ENCODE measurements at places on chromosomes 12 and 14.

DNA sequence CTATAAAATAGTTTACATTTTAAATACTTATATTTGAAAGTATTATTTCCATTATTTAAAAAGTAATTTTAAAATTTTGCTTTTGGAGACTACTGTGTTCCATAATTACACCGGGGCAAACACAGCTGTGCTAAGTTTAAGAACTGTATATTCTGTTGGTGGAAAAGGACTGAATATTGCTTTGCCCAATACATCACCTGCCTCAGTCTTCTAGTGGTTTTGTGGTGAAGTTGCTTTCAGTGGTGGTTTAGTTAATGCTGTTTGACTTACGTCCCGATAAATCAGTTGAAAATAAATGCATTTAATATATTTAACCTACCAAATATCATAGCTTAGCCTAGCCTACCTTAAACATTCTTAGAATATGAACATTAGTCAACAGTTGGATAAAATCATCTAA lies 23.4 kb downstream of the FBXO34 start:
- H3K4me1 ChIP-seq = no peaks in the 10 kb centered on the region
- no peaks in the 10 kb centered on the region for H3K27me3 ChIP-seq
- no peak overlapping the region for H3K4me3 ChIP-seq
- no peaks in the 10 kb centered on the region for H3K36me3 ChIP-seq
- no peak overlapping the region for H3K27ac ChIP-seq

- H3K4me1 ChIP-seq = no peaks in the 10 kb centered on the region
- H3K4me3 ChIP-seq = no peak overlapping the region
- DNase-seq = no peak
- no peaks in the 10 kb centered on the region for H3K27me3 ChIP-seq
- no peak overlapping the region for H3K27ac ChIP-seq
- H3K36me3 ChIP-seq = peaks cover 90% of the 10 kb centered on the region
Observed at GRCh38 chr12:47790676-47791350, 17.8 kb downstream of the SLC48A1 start.

DNA sequence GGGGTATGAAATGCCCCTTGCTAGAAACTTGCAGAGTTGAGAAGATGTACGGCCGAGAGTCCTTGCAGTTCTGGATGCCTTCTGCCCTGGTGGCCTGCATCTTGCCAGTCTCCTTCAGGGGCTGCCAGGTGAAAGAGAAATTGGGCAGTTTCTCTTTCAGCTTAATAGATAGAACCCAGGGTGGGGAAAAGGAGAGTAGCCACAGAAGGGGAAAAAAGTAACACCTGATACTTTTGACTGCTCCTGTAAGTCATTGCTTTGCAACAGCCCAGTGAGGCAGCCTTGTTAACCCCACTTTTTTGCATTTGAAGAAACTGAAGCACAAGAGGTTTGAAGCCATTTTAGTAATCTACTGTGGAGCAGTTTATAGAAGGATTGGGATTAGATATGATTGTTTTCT lies 27.6 kb downstream of the TDP1 start:
- no peaks in the 10 kb centered on the region for H3K27me3 ChIP-seq
- H3K4me3 ChIP-seq = no peak overlapping the region
- no peaks in the 10 kb centered on the region for H3K4me1 ChIP-seq
- no peak for DNase-seq

GRCh38 chr12:104357421-104357952 lies 53.9 kb downstream of the EID3 start:
- no peak overlapping the region for H3K4me3 ChIP-seq
- H3K27me3 ChIP-seq = no peaks in the 10 kb centered on the region
- H3K36me3 ChIP-seq = peaks cover 24% of the 10 kb centered on the region
- H3K27ac ChIP-seq = no peak overlapping the region
- no peak for DNase-seq
- no peaks in the 10 kb centered on the region for H3K4me1 ChIP-seq

DNA sequence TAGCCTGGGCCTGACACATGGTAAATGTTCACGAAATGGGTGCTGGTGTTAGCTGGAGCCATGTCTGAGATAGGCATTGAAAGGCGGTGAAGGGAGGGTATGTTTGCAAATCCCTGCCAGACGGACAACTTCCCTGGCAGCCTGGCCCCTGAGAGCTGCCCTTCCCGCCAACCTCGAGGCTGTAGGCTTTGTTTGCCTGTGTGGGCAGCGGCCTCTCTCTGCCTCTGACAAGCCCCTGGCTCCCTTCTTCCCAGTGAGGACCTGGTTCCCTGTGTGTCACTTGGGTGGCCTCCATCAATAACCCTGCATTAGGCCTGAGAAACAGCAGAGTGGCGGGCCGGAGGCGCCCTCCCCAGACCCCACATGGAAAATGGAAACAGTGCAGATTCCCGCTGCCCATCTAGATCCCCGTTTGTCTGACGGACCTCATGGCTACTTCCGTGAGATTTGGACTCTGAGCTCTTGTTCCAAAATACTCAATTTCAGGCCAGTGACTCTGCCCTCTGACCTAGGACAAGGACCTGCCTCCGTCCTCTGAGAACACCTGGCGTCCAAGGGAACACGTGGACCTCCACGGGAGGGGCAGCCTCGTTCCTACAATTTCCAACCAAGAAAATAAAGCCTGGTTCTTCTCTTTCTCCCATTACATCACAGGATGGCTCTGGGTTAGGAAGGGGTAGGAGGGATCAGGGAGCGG lies 325.5 kb downstream of the DPF3 start:
- H3K36me3 ChIP-seq = no peaks in the 10 kb centered on the region
- no peaks in the 10 kb centered on the region for H3K27me3 ChIP-seq
- no peaks in the 10 kb centered on the region for H3K4me1 ChIP-seq
- H3K4me3 ChIP-seq = no peak overlapping the region
- H3K27ac ChIP-seq = no peak overlapping the region

GRCh38 chr12:6771509-6772330 lies 600 bp upstream of the LAG3 start:
- peak; percentile 88 for DNase-seq
- no peak overlapping the region for H3K27ac ChIP-seq
- H3K4me3 ChIP-seq = no peak overlapping the region
- no peaks in the 10 kb centered on the region for H3K27me3 ChIP-seq
- H3K4me1 ChIP-seq = peaks cover 13% of the 10 kb centered on the region

DNA sequence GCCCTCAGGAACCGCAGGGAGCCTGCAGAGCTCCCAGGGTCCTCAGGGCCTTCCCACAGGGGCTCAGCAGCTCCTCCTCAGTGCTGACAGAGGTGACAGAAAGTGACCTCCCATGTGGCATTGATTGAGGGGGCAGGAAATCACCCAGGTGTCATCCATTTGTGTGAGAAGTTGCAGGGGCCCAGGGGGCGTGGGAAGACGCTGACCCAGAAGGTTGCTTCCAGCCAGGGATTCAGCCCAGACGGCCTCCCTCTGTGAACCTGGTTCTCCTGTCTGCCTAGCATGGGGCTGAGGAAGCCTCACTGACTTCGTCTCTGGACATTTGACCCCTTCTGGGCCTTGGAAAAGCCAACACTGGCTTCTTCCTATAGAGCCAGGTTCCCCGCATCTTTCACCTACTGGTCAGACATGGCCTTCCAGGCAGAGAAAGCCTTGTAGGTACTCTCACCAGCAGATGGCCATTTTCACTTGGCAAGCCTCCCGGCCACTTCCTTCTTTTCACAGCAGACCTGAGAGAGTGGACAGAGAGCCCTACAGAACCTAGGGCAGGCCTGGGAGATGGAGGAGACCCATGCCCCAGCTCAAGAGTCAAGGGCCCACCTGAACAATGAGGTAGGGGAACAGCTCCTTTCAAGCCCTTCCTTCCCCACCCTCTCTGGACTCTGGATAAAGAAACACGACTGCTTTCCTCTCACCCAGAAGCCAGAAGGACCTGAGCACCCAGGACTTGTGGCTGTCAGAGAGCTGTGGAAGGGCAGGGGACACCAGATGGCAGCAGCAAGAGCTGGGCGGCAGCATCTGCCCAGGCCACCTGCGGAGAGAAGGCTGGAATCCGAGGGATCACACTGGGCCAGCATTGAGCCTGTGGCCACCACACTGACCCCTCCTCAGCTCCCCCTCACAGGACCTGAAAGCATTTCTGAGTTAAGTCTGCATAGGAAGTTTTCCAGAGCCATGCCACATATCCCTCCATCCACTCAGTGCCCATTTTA lies 377.8 kb downstream of the DPF3 start:
- no peak for DNase-seq
- no peaks in the 10 kb centered on the region for H3K36me3 ChIP-seq
- peaks cover 12% of the 10 kb centered on the region for H3K4me1 ChIP-seq
- H3K27ac ChIP-seq = no peak overlapping the region

- no peak for DNase-seq
- H3K27me3 ChIP-seq = no peaks in the 10 kb centered on the region
- no peak overlapping the region for H3K4me3 ChIP-seq
- H3K36me3 ChIP-seq = no peaks in the 10 kb centered on the region
Observed at GRCh38 chr12:88273450-88273849, 131.3 kb downstream of the TMTC3 start.

DNA sequence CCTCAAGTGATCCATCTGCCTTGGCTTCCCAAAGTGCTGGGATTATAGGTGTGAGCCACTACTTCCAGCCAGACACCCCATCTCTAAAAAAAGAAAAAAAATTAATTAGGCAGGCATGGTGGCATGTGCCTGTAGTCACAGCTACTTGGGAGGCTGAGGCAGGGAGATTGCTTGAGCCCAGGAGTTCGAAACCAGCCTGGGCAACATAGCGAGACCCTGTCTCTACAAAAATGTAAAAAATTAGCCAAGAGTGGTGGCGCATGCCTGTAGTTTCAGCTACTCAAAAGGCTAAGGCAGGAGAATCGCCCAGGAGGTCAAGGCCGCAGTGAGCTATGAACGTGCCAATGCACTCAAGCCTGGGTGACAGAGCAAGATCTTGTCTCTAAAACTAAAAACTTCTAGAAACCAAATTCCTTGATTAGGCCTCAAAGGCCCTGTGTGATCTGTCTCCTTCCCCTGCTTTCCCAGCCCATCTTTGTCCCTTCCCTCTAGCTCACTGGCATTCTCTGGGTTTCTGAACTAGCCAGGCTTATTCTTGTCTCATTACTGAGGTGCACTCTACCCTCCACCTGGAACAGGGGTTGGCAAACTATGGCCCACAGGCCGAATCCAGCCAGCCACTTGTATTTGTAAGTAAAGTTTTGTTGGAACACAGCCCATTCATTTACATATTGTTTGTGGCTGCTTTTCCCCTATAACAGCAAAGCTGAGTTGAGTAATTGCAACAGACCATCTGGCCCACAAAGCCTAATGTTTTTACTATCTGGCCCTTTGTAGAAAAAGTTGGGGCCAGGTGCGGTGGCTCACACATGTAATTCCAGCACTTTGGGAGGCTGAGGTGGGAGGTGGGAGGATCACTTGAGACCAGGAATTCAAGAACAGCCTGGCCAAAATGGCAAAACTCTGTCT lies 17.2 kb upstream of the TPCN1 start:
- H3K4me1 ChIP-seq = no peaks in the 10 kb centered on the region
- DNase-seq = no peak
- H3K27ac ChIP-seq = no peak overlapping the region
- no peaks in the 10 kb centered on the region for H3K27me3 ChIP-seq
- H3K4me3 ChIP-seq = no peak overlapping the region
- H3K36me3 ChIP-seq = no peaks in the 10 kb centered on the region

DNA sequence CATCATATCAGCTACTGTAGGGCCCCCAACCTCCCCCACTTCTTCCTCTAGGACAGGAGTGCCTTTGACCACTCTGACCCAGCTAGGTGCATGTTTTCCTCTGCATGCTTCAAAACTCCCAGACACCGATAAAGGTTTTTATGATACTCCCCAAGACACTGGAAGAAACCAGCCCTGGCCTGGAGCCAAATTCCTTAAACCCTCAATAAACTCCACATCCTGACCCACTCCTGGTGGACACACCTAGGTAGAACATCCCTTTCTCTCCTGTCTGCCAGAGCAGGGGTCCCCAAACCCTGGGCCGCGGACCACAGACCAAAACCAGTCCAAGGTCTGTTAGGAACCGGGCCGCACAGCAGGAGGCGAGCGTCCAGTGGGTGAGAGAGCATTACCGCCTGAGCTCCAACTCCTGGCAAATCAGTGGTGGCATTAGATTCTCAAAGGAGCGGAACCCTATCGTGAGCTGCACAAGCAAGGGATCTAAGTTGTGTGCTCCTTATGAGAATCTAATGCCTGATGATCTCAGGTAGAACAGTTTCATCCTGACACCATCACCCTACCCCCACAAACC lies 49.6 kb downstream of the NT5DC3 start:
- no peak overlapping the region for H3K27ac ChIP-seq
- H3K4me3 ChIP-seq = no peak overlapping the region
- H3K27me3 ChIP-seq = no peaks in the 10 kb centered on the region
- no peaks in the 10 kb centered on the region for H3K4me1 ChIP-seq
- peaks cover 26% of the 10 kb centered on the region for H3K36me3 ChIP-seq
- DNase-seq = no peak

Data from osteoblast (primary cell).